NCI-H446 (cell line): ENCODE measurements at places on chromosomes 11 and 22.

- peak; percentile 49 for DNase-seq
Measured at GRCh38 chr11:123429913-123430720, at the start of gene GRAMD1B. Gene GRAMD1B (plus strand): TSS chr11:123430269. CDS start chr11:123430793, 524 bp downstream.

DNA sequence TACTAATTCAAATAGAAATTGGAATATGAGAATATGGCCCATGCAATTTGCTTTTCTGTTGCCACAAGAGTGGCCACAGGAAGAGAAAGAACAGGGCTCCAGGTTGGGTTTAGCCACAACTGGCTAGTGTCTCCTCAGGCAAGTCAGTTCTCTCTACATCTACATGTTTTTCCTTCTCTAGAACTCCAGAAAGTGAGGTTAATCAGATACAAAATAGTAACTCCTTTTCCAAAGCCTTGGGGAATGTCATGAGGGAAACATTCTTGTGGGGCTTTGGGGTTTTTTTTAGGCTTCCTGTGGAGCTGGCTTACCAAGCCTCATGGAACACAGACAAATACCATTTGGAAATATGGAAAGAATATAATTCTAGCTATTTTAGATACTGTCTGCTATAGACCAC is 161.6 kb downstream of the NAV2 start:
- DNase-seq = no peak

DNA sequence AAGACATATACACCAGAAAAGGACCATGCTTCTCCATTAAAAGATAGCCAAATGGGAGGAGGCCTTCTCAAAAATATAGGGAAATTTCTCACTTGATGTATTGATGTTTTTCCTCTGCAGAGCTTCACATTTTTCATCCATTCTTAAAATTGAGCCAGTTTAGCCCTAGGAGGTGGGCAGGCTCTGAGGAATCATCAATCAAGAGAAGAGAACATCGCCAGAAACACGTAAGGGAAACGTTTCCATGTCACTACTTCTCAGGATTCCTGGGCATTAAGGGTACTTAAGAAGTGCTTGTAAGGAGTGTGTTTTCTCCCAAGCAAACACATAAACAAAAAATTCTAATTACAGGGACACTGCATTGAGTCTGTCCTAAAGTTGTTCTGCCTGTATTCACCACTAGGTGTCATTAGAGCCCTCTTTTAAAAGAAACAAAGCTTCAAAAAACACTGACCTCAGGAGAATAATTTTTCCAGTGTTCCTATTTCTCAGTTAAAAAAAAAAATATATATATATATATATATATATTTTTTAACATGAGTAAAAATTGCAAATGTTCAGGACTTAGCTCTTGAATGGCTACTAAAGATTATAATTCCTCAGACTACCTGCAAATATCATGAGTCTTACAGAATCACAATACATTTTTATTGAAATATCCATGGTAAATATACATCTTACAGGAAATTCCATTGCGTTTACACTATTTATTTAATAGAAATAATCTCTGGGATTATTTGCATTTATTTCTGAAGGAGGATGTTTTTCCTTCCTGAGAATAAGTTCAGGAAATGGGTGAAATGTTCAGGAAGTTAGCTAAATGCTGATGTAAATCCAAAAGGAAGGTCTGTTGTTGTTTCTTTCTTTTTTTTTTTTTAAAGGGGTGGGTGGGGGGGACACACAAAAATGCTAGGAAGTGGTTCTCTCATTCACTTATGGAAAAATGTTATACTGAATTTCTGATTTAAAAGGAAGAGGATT is 16.0 kb downstream of the FZD4 start:
- peak; percentile 75 for DNase-seq

DNA sequence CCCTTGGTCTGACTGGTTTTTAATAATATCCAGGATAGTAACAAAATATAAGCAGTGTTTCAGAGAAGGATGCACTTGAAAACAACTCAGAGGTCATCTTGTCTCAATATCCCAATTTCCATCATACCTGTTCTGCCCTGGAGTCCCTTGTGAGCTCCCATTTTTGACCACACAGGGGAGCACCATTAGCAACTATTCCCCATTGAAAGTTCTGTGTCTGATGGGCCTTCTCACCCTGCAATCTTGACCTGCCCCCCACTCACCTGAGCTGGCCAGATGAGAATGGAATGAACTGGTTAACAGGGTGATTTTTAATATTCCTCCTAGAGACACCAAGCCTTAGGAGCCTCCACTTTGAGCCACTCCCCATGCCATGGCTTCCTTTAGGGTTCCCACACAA is 3.8 kb upstream of the CAPN5 start:
- DNase-seq = no peak

GRCh38 chr11:67542169-67542568 is 18.9 kb upstream of the CABP2 start:
- DNase-seq = no peak
